HFFc6 (cell line): ENCODE measurements at places on chromosomes 4 and X. TPM values are rescaled to one million over a fixed set of nuclear protein-coding genes. Genes with fewer than 3 reads are reported as not detected.
A peak's percentile ranks its signal among the peaks of the same experiment; 100 is the strongest.

SSX7 gene
- total RNA-seq: not detected in 3 replicates

EGF gene
- 1.7 to 2.2 TPM (median 2.0 TPM) in 3 replicates for total RNA-seq

SLIT2 gene
- total RNA-seq: 124 to 142 TPM (median 139 TPM) in 3 replicates

HSFX3 gene
- not detected in 3 replicates for total RNA-seq

TIMM8A gene
- 19.7 to 23.8 TPM (median 21.2 TPM) in 3 replicates for total RNA-seq

- DNase-seq: no peak
- H3K36me3 ChIP-seq: no peaks in the 10 kb centered on the region
- H3K4me3 ChIP-seq: no peak overlapping the region
- H3K27me3 ChIP-seq: no peaks in the 10 kb centered on the region; the same call in 1 of the 2 replicates
Observed at GRCh38 chrX:108702530-108702929, 33.8 kb downstream of the IRS4 start.

DNA sequence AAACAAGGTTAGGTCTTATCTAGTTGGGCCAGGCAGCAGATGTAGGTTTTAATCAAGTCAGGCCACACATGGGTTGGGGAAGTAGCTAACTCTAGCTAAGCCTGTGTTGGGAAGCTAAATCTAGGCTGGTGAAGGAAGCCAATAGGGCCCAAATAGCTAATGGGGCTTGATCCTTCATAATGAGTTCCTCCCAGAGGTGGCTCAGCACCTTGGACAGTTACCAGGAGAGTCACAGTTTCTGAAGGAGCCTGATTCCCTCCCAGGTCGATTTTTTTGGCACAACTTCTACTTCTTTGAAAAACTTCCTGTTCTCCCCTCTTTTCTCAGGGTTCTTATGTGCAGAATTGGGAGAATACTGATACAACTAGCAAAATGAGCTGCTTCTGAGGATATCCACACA, 242.5 kb upstream of the PRPS2 start:
- no peaks in the 10 kb centered on the region for H3K4me1 ChIP-seq
- no peak for DNase-seq
- H3K36me3 ChIP-seq: no peaks in the 10 kb centered on the region
- no peak overlapping the region for H3K27ac ChIP-seq
- H3K27me3 ChIP-seq: no peaks in the 10 kb centered on the region

DNA sequence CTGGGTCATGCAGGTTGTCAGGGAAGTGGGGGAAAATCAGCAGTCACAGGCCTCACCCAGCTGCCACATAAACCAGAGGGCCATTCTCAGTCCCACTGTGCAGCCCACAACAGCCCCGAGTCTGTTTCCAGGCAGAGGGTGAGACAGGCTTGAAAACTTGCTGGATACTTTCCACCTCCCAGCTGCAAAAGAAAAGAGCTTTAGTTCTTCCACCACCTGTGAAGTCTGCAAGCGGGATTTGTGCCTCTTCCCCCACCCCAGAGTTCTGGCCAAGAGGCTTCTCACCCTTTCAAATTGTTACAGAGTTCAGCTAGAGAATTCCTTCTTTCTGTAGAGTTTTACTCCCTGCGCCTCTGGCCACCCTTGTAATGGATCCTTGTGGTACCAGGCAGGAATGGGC, 115.5 kb upstream of the ZDHHC15 start:
- no peak for DNase-seq
- H3K4me1 ChIP-seq: no peaks in the 10 kb centered on the region
- no peaks in the 10 kb centered on the region for H3K36me3 ChIP-seq
- no peak overlapping the region for H3K4me3 ChIP-seq

- no peaks in the 10 kb centered on the region for H3K27me3 ChIP-seq
- H3K4me1 ChIP-seq: peaks cover 21% of the 10 kb centered on the region; the same call in 1 of the 2 replicates
- H3K36me3 ChIP-seq: no peaks in the 10 kb centered on the region
- H3K4me3 ChIP-seq: no peak overlapping the region; the same call in 1 of the 2 replicates
- no peak overlapping the region for H3K27ac ChIP-seq
- no peak for DNase-seq
Observed at GRCh38 chr4:130545596-130545995, 1449.6 kb downstream of the C4orf33 start.

- no peak overlapping the region for H3K27ac ChIP-seq
- H3K27me3 ChIP-seq: no peaks in the 10 kb centered on the region
- H3K4me3 ChIP-seq: no peak overlapping the region
- DNase-seq: no peak
- H3K4me1 ChIP-seq: no peaks in the 10 kb centered on the region
- H3K36me3 ChIP-seq: no peaks in the 10 kb centered on the region
Observed at GRCh38 chr4:70269674-70270073, 27.3 kb downstream of the CSN3 start.

DNA sequence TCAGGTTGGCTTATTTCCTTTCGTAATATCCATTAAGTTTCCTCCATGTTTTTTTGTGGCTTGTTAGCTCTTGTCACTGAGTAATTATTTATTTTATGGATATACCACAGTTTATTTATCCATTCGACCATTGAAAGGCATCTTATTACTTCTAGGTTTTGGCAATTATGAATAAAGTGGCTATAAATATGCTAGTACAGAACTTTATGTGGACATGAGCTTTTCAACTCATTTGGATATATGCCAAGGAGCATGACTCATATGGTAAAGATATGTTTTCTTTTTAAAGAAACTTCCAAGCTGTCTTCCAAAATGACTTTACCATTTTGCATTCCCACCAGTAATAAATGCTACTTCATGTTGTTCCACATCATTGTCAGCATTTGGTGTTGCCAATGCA, 803.6 kb downstream of the GLUD2 start:
- no peaks in the 10 kb centered on the region; the same call in none of the 2 replicates for H3K27me3 ChIP-seq
- H3K4me1 ChIP-seq: peaks cover 13% of the 10 kb centered on the region; the same call in 1 of the 2 replicates
- H3K36me3 ChIP-seq: no peaks in the 10 kb centered on the region
- no peak overlapping the region for H3K27ac ChIP-seq

GRCh38 chr4:98773638-98774037, 115.2 kb upstream of the TSPAN5 start:
- peaks cover 12% of the 10 kb centered on the region for H3K4me1 ChIP-seq
- no peak overlapping the region for H3K27ac ChIP-seq
- DNase-seq: no peak
- no peak overlapping the region for H3K4me3 ChIP-seq

- peak; percentile 39 for DNase-seq
- no peak overlapping the region for H3K27ac ChIP-seq
- peaks cover 9% of the 10 kb centered on the region for H3K27me3 ChIP-seq
- no peak overlapping the region for H3K4me3 ChIP-seq
- H3K36me3 ChIP-seq: no peaks in the 10 kb centered on the region
- no peaks in the 10 kb centered on the region for H3K4me1 ChIP-seq
Observed at GRCh38 chrX:69093960-69094871, 71.0 kb downstream of the PJA1 start.
